Stimulated activated CD8-positive, alpha-beta memory T cell treated with anti-CD3 and anti-CD28 coated beads, Interleukin-15, amount 100 ng/mL, for 4 hours (primary cell): ENCODE measurements at places on chromosomes 3 and 15.

GRCh38 chr3:171646357-171647133 is 163.7 kb downstream of the PLD1 start:
- no peak for DNase-seq

- no peak for DNase-seq
Observed at GRCh38 chr15:57327985-57328471, 48.3 kb upstream of the CGNL1 start.

DNA sequence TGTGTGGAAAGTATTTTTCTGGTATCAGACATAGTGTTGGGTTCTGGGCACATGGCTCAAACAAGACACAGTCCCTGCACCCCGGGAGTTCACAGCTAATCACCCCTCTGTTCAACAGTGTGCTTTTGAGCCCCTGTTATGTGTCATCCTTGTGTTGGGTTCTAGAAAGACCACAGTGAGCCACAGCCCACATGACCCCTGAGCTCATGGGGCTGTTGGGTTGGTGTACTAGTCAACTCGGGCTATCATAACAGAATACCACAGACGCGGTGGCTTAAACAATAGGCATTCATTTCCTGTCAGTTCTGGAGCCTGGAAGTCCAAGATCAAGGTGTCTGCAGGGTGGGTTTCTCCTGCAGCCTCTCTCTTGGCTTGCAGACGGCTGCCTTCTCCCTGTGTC is 100.0 kb downstream of the DNAJB8 start:
- DNase-seq = no peak

GRCh38 chr15:83446904-83447709 is at the start of gene SH3GL3:
Gene SH3GL3 (plus strand): TSS chr15:83447341. CDS start chr15:83447534, 193 bp downstream.
- DNase-seq = no peak

DNA sequence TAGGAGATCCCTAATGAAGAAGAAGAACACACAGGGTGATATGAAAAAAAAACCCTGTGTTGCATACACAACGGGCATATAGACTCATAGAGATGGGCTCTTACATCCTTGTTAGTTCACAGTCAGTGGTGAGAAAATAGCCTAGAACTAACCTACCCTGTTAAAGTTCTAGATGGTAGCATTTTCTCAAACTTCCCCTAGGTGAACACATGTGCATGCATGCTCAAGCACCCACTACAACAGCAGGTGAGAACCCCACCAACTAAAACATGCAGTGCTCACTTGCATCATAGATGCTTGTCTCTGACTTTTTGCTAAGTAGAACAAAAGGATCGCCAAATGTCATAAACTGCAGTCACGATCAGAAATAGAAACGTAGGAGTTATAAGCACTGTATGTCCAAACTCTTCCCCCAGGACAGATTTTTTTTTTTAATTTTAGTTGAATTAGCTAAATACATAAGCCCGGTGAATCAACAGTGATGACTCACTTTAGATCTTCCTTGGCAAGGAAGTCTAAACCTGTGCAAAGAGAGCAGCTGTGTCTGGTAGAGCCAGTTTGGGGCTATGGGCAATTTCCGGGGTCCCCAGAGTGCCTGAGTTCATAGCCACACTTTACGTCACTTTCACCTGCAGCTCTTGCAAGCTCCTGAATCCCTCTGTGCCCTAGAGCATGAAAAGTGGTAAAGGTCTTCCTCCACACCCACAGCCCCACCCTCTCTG is 96.2 kb upstream of the SEMA6D start:
- no peak for DNase-seq

- no peak for DNase-seq
Observed at GRCh38 chr3:18393906-18394305, 31.2 kb downstream of the SATB1 start.
